Astrocyte of the spinal cord (primary cell): ENCODE measurements at places on chromosomes 2 and 18.

DNA sequence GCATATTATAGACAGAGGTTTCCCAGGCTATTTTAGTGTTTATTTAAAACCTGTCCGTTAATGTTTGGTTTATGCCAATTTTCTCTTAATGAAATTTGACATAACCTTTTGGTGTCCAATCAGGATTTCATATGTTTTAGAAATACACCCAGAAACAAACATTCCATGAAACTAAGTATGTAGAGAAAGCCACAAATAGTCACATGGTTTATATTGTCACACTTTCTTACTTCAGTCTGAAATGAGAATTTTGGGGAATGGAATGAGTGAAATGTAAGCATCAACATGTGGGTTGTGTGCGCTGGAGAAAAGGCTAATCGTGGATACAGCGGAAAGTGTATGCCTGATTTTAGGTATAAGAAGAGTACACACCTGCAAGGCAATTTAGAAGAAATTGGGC, 277.0 kb upstream of the RAB12 start:
- no peak for DNase-seq

- no peak for DNase-seq
These were observed 278.4 kb downstream of the NOL4 start for GRCh38 chr18:33946336-33946735.

DNA sequence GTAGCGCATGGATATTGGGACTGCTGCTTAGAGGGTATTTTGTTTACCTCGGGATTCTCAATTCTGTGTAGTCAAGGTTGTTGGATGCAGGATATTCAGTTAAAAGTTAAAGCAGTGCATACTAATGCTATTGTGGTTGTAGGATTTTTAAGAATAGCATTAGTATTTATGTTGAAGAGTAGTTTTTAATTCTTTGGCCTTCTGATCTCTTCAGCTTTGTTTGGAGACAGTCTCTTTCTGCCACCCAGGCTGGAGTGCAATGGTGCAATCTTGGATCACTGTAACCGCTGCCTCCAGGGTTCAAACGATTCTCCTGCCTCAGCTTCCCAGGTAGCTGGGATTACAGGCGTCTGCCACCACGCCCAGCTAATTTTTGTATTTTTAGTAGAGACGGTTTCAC, 1.5 kb downstream of the RHBDD1 start:
- no peak for DNase-seq

DNA sequence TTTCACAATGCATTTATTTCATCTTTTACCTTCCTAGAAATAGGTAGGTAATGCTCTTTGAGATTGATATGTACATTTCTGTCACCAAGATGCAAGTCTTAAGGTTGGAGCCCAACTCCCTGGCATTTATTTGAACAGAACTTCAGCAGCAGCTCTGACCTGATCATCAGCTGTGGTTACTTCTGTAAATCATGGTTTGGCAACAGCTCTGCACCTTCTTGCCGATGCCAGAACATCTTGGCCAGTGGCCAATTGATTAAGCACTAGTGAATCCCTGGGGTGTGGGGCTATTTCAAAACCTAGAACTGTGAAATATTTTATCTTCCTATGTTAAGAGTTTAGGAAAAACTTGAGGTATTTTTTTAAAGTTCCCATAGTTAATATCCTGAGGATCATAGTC, 124.8 kb upstream of the NYAP2 start:
- DNase-seq = peak; percentile 67

DNA sequence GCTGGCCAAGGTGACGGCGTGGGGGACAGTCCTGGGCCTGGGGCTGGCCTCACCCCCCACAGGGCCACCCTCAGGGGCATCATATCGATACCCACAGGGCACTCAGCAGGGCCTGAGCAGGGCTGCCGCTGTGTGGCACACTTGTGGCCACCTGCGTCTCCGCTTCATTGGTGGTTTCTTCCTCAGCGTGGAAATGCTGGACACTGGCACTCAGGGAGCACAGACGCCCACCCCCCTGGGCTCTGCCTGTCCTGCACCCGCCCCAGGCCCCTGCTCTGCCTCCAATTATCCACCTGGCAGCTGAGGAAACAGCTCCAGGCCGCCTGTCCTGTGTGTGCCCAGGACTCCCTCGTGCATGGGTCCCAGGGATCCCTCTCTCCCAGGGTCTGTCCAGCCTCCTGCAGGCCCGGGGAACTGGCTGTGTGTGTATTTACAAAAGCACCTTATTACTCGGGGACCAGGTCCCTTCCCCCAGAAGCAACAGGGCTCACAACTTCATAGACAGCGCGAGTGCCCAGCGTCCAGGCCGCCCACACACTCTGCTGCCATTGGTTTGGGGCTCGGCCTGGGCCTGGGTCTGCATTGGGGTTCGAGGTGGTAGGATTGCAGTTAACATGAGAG, 13.1 kb downstream of the CROCC2 start:
- no peak for DNase-seq

DNA sequence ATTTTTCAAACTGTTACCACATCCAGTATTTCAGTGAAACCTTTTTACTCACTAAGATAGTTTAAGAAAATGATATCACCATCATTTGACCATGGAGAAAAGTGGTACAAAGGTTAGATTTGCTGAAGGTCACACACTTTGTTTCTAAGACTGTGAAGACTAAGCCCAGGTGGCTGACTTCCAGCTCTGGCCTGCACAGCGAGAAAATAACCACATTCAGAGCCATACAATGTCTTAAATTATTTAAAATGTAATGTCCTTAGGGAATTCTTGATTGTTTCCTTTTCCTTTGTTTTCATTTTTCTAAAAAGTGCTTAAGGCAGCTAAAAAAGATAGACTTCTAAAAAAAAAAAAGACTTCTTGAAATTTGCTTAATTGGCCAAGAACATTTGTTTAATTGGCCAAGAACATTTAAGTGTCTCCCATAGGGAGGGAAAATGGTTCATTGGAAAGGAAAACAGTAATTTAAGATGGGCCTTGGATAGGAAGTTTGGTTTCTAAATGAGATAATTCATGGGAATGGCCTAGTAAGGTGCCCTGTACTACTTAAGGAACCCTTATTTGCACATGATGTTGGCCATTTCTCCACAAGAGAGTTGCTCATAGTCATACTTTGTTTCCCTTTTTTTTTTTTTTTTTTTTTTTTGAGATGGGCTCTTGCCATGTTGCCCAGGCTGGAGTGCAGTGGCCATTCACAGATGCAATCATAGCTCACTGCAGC, 45.2 kb downstream of the CYP1B1 start:
- DNase-seq = peak; percentile 40

GRCh38 chr2:185955050-185955449, 216.4 kb downstream of the FSIP2 start:
- no peak for DNase-seq

GRCh38 chr2:45723857-45724256, 72.4 kb downstream of the PRKCE start:
- DNase-seq = no peak

- peak; percentile 58 for DNase-seq
These were observed 24.4 kb downstream of the PUM2 start for GRCh38 chr2:20326163-20326780.

DNA sequence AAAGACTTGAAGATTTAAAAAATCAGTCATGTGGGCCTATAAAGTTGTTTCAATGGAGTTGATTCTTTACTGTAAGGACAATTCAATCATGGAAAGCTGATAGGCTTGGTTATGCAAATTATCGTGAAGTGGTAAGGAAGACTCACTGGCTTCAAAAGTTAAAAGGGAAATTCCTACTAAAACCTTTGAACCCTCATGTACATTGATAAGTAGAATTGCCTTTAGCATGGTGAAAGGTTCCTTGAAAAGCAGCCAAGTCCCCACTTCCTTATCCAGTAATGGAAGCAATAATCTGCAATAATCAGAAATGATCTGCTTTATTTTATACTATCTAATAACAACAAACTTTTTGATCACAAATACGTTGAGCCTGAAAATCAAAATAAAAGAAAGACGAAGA, 14.4 kb upstream of the CCL20 start:
- DNase-seq = no peak

GRCh38 chr2:121818546-121818945, 63.1 kb downstream of the TSN start:
- no peak for DNase-seq

DNA sequence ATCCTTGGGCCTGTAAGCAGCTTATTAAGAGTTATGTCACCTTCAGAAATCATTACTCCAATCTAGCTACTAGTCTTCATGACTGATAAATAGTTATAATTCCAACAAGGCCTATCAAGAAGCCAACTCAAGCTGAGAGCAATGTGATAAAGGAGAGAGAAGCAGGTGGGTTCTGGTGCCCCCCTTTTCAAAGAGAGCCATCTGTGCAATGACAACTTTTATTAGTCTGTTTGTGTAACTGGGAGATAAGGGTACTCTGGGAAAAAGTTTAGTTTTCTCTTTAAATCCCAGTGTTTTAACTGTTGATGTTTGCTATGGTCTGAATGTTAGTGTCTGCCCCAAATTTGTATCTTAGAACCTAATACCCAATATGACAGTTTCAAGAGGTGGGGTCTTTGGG, 60.6 kb downstream of the CCDC93 start:
- DNase-seq = no peak

DNA sequence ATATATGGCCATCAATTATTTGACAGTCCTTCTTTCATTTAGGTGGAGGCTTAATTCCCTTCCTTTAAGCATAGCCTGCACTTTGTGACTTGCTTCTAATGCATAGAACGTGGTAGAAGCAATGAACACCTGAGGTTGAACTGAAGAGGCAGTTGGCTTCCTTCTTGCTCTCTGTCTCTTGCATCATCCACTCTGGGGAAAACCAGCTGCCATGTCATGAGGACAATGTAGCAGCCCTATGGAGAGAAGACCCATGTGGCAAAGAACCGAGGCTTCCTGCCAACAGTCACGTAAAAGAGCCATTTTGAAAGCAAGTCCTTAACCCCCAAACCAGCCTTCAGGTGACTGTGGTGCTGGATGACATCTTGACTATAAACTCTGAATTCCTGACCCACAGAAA, 46.8 kb downstream of the ATOH8 start:
- DNase-seq = no peak

GRCh38 chr2:127400533-127400896, 12.7 kb upstream of the MAP3K2 start:
- no peak for DNase-seq

GRCh38 chr2:227862227-227862740, 9.1 kb upstream of the DAW1 start:
- peak; percentile 72 for DNase-seq

- DNase-seq = no peak
These were observed 54.0 kb upstream of the COL5A2 start for GRCh38 chr2:189233527-189233926.

DNA sequence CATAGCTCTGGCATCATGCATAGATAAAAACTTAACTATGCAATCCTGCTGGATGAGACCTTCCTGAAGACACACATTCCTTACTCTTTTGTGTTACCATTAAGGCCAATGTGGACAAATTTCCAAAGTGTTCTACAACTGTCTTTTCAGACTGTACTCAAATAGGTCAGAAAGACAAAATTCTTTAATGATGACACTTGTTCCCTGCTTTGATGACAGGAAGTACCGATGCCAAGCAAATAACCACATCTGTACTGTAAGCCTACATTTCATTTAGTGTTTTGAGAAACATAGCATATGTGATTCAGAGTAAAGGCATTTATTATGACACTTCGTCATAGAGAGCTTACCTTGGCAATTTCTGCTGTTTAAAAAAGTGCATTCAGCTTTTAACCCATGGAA, 55.0 kb downstream of the PMAIP1 start:
- DNase-seq = peak; percentile 74

- no peak for DNase-seq
These were observed 13.5 kb downstream of the UBR3 start for GRCh38 chr2:169840747-169841142.

- DNase-seq = peak; percentile 48
These were observed 83.3 kb downstream of the ICOS start for GRCh38 chr2:204019572-204020501.

- no peak for DNase-seq
These were observed 122.3 kb upstream of the DOCK10 start for GRCh38 chr2:225164401-225165050.

DNA sequence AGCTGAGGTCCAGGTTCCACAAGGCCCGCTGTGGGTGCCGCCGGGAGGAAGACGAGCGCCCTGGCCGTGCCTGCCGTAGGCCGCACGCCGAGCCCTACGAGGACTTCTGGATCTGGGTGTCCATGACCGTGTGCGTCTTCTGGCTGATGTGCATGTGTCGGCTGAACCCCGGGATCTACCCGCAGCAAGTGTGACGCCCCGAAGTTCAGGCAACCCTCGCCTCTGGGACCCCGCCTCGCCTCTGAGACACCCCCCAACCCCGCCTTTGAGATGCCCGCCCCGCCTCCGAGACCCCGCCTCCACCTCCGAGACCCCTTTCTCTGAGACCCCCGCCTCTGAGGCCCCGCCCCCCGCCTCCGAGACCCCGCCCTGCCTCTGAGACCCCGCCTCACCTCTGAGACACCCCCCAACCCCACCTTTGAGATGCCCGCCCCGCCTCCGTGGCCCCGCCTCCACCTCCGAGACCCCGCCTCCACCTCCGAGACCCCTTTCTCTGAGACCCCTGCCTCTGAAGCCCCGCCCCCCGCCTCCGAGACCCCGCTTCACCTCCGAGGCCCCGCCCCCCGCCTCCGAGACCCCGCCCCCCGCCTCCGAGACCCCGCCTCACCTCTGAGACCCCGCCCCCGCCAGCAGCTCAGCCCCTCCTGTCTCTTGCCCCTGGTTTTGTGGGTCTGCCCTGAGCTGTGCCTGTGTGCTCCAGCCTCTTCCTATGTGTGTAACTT, 3.7 kb downstream of the RTP5 start:
- DNase-seq = no peak

- DNase-seq = no peak
These were observed 591.9 kb downstream of the TMEM182 start for GRCh38 chr2:103353774-103354173.

DNA sequence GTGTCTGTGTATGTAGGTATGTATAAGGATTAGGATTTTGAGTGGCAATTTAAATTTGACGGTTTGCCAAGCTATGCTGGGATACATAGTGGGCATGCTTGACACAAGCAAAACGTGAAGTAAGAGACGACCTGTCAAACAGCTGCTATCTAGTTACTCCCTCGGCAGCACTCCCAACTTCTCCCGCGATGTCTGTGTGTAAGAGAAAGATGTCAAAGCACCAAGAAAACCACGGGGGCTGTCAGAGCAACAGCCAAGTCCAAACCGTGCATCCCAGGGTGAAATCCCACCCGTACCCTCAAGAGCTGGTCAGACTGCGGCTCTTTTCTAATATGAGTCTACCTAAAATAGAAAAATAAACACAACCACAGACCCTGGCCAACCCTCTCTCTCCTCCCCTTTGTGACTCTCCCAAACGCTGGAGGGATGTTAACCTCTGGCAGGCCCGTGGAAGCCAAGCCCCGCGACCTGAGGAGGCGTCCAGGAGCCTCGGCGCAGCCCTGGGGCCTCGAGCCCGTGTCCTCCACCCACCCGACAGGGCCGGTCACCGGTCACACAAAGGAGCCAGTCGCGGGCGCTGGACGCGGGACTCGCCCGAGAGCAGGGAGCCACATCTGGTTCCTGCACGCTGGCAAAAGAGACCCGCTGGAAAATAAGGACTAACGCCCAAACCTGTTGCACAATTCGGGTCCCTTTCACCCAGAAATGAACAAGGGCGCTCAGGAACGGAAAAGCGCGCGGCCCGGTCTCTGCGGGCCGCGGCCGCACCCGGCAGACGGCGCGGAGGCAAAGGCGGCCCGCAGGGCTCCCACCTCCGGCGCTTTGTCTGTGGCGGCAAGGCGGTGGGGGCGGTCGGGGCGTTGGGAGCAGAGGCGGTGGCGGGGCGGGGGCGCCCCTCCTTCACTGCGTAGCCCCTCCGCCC, 925 bp downstream of the SESTD1 start:
- DNase-seq = peak; percentile 57
